Fibroblast of skin of abdomen (primary cell): ENCODE measurements at places on chromosomes 3 and 15.

DNA sequence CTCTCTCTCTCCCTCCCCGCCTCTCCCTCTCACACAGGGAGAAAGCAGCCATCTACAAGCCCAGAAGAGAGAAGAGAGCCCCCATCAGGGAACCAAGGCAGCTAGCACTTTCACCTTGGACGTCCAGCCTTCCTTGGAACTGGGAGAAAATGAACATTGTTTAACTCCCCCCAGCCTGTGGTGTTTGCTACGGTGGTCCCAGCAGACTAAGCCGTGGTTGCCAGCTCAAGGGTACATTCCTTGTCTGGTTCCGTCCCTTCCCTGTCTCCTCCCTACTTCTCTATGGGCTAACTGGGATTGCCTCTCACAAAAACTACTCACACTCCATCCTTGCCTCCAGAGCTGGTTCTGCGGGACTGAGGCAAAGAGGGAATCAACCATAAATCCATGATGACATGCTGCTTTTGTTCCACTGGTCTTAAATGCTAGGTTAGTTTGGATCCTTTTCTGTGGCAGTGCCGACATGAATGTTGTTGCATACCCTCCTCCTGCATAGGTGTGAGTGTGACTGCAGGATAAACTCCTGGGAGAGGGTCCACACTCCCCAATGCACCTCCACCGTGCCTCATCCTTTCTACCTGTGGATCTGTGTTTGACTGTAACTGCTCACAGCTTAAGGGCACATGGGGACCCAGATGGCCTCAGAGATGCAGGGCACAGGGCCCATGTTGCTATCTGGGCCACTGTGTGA lies 12.0 kb downstream of the C3orf22 start:
- no peak for DNase-seq

- no peak for DNase-seq
Measured at GRCh38 chr15:86555098-86555497, 475.4 kb downstream of the AGBL1 start.

- DNase-seq: no peak
Measured at GRCh38 chr15:93973287-93973686, 258.1 kb upstream of the MCTP2 start.

GRCh38 chr3:155354658-155355057 lies 61.2 kb upstream of the STRIT1 start:
- no peak for DNase-seq

DNA sequence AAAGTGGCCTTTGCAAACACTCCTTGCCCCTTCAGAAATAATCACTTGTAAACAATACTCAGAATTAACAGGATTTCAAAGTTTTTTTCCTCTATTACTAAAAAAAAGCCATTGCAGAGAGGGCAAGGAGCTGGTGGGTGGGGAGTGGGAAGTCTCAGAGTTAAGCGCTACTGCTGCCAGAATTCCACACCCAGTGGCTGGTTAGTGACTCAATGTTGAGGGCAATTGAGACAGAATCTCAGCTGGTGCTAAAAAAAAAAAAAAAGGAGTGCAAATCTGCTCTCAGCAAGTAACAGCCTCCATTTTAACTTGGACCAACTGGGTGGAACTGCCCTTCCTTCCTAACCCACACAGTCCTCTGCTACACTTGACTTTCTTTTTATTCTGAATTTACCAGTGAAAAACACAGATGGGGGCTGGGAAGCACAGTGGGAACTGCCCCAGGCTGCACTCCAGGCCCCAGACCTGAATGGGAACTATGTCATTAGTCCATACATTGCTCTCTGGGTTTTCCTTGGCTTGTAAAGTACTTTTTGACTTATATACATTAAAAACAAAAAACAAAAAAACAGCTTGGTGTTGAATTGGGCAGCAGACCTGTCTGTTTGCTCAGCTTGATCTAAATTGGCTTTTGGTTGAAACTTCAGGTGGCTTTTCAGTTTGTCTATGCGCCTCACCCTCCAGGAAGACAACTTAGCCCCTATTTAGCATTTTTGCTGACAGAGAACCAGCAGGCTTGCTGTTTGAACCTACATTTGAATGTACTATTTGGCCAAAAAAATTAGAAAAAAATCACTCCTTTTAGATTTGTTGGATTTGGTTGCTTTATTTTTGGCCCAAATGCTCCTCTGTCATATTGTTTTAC lies 357.8 kb upstream of the TBL1XR1 start:
- peak; percentile 66 for DNase-seq

- DNase-seq: peak; percentile 63
Measured at GRCh38 chr3:172516318-172517214, 6.7 kb downstream of the TNFSF10 start.

DNA sequence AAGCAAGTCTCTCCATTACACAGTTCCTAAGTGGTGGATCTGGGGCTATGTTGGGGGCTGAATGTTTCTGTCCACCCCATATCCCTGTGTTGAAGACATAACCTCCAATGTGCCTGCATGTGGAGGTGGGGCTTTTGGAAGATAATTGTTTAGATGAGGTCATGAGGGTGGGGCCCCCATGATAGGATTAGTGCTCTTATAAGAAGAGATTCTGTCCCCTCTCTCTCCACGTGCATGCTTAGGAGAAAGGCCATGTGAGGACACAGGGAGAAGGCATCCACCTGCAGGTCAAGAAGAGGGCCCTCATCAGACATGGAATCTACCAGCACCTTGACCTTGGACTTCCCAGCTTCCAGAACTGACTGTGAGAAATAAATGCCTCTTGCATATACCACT lies 231.0 kb upstream of the CHRNA7 start:
- no peak for DNase-seq

GRCh38 chr15:58510715-58511598 lies 79.2 kb downstream of the LIPC start:
- no peak for DNase-seq
